Neural crest cell (in vitro differentiated cells): ENCODE measurements at places on chromosomes 7 and 10.

DNA sequence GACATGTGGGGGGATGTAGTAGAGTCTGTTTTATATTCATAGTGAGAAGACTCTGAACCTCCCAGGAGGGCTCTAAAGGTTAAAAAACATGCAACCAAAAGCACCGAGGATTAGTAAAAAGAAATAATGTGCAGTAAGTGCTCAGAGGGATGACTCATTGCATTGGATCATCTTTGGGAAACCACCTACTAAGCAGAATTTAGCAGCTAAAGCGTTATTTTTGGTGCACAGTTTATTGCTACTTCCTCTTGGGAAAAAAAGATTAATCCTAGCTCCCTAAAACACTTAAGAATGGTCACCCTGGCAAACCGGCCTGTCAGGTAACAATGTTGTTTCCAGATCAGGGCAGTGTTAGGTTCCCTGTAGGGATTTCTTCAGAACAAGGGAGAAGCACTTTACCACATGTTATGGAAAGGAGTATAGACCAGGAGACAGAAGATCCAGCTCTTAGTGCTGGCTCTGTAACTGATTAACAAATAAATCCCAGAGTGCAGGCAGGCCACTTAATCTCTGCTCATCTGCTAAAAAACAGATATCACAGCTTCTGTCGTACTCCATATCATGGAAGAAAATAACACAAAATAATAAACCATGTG lies 44.8 kb upstream of the FAM133B start:
- DNase-seq: no peak

GRCh38 chr10:22662733-22663330 lies 51.5 kb downstream of the PIP4K2A start:
- DNase-seq: no peak

DNA sequence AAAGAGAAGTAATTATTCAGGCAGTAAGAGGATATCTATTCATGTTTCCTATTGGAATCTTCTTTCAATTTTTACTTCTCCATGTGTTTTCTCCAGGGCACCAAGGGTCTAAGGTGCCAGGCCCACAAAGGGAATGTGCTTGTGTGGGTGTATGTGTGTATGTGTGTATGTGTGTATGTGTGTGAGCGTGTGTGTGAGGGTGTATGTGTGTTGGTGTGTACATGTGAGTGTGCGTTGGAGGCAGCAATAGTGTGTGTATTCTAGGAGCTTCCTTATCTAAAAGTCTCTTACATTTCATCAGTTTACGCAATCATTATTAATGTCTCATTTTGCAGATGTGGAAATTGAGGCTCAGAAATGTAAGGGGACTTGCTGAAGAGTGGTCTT lies 28.3 kb downstream of the RAMP3 start:
- DNase-seq: no peak

DNA sequence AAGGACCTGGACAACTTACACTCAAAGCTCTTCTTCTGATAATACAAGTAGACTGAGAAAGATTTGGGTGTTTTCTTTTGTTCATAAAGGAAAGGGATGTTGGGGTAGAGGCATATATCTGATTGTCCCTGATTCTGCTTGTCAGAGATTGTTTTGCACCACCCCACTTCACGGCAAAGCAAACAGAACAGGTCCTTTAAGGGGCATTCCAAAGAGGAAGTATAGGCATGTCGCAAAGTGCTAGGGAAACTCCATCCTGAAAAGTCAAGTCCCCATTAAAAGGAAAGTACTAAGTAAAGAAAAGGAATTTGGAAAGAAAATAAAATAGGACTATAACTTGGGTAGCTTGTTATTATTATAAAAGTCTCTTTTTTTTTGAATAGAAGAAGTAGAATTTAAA lies 233.0 kb downstream of the DNAJB9 start:
- DNase-seq: no peak

DNA sequence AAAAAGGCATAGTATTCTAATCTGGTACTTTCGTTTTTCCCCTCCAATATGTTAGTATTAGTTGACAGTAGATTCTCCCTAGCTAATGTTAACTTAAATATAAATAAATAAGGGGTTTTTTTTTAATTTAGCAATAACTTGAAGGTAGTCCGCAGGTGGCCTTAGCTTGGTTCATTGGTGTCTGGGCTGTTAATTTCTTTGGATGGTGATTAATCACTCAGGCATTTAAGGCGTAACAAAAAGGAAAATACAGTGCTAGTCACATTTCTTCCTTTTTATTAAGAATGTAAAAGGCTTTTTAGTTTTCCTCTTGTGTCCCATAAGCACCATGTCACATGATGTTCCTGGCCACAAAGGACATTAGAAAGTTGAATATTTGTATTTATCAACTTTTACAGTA lies 161.0 kb upstream of the POT1 start:
- DNase-seq: no peak
